ENCODE measurements at places on chromosomes 2 and 18. TPM values are rescaled to one million over a fixed set of nuclear protein-coding genes. Genes with fewer than 3 reads are reported as not detected.

- peaks cover 7% of the 10 kb centered on the region for H3K36me3 ChIP-seq
- no peak overlapping the region for H3K27ac ChIP-seq
- no peaks in the 10 kb centered on the region for H3K27me3 ChIP-seq
These were observed 84.3 kb upstream of the GRB14 start for GRCh38 chr2:164705412-164706167.

Gene IL1A
- total RNA-seq: 3.5 TPM

GRCh38 chr2:191675807-191676721, 1.9 kb upstream of the NABP1 start:
- H3K4me1 ChIP-seq: no peaks in the 10 kb centered on the region
- no peak overlapping the region for H3K4me3 ChIP-seq
- H3K27me3 ChIP-seq: no peaks in the 10 kb centered on the region
- peak overlapping the region; percentile 31 for H3K27ac ChIP-seq
- DNase-seq: peak; percentile 17

DNA sequence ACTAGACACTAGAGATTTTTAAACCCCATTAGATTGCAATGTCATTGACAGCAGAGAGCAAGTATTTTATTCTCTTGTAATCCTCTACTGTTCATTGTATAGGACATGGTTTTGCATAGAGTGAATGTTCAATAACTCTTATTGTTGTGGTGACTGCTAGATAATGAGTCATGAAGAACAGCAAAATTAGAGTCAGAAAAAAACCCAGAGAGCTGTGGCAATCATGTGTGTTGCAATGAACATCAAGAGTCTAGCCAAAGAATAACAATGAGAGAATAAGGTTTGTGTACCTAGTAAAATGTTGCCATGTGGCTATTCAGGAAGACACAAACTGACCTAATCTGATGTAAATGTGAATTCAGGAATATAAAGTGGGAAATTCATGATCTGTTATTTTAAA, 684.0 kb downstream of the DSC3 start:
- no peaks in the 10 kb centered on the region for H3K27me3 ChIP-seq
- H3K4me1 ChIP-seq: no peaks in the 10 kb centered on the region
- no peak overlapping the region for H3K27ac ChIP-seq
- H3K4me3 ChIP-seq: no peak overlapping the region
- no peaks in the 10 kb centered on the region for H3K36me3 ChIP-seq
- no peak for DNase-seq

GRCh38 chr2:83650898-83651297, 808.2 kb downstream of the SUCLG1 start:
- no peaks in the 10 kb centered on the region for H3K27me3 ChIP-seq
- H3K4me1 ChIP-seq: no peaks in the 10 kb centered on the region
- no peak overlapping the region for H3K4me3 ChIP-seq
- no peaks in the 10 kb centered on the region for H3K36me3 ChIP-seq
- no peak overlapping the region for H3K27ac ChIP-seq
